ENCODE measurements at places on chromosomes 13 and 19.

GRCh38 chr13:82791035-82791434, 1091.2 kb downstream of the SLITRK1 start:
- DNase-seq: no peak

- no peak for DNase-seq
Measured at GRCh38 chr13:50276550-50276949, 261.3 kb downstream of the KCNRG start.

DNA sequence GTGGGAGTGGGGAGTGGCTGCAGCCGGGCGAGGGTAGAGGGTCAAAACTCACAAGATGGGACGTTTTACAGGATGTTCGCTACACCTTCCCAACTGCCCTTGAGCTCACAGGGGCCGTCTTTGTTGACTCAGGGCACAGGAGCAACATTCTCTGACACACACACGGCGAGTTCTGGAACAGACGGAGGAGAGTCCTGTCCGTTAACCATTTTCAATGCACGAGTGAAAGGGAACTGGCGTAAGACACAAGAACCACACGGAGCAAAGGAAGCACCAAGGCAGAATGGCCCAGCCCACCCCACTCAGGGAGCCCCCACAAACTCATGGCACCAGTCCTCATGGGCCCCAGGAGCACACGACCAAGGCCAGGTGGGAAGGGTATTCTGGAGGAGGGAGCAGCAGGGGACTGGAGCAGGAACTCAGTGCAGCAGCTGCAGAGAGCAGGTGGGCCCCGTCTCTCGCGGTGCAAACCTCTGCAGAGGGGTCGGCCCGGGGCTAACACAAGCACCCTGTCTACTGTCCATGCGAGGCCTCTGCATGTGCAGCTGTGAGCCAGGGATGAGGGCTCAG, 37.9 kb upstream of the ISYNA1 start:
- DNase-seq: peak; percentile 86

GRCh38 chr19:46426506-46427162, 2.1 kb downstream of the PNMA8C start:
- no peak for DNase-seq

GRCh38 chr13:74695021-74695800, 561.0 kb upstream of the KLF12 start:
- no peak for DNase-seq

GRCh38 chr19:48953141-48953540, 1.5 kb upstream of the BAX start:
- no peak for DNase-seq

GRCh38 chr13:99657848-99658260, 156.6 kb downstream of the TM9SF2 start:
- DNase-seq: no peak

DNA sequence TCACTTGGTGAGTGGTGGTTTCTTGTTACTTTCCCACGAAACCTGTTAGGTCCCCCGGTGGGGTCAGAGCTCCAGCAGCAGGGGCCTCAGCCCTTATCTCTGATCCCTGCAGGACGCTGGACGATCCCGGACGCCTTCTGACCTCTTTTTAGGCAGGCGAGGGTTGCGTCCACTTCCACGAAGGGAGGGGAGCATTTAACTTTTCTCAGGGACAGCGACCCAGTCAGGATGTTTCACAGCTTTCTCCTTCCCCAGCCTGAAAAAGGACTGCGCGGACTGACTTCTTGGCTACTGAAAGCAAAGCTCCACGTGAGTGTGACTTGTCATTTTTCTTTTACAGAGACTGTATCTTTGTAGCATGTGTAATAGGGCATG, 692 bp downstream of the ZNF234 start:
- no peak for DNase-seq

GRCh38 chr19:13396250-13397080, 109.8 kb downstream of the CACNA1A start:
- no peak for DNase-seq

DNA sequence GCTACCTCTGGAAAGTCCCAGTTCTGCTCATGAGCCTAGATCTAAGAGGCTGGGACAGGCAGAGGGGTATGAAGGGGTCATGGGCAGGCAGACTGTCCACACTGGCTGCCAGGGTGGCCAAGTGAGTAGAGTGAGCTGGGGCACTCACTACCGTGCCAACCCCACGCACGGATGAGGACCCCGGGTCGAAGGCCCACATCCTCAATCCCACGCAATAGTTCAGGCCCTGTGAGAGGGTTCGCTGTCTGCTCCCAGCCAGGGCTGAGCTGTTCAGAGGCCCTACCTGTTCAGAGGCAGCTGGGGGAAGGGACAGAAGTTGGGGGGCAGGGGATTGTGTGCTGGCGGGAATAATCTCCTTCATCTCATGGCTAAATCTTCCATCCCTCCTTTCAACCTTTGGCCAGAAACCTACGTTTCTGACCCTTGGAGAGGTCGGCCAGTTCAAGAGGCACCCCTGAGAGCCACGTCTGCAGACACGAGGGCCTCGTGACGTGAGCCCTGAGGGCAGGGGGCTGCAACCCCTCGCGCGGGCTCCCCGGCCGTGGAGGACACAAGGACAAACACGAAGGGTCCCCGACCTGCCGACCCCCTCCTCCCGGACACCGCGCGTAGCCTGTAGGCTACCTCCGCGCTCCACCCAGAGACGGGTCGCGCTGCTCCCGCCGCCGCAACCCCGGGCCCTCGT, 1.0 kb upstream of the RPS5 start:
- DNase-seq: no peak

- no peak for DNase-seq
Measured at GRCh38 chr13:109858319-109858718, 71.9 kb upstream of the IRS2 start.

DNA sequence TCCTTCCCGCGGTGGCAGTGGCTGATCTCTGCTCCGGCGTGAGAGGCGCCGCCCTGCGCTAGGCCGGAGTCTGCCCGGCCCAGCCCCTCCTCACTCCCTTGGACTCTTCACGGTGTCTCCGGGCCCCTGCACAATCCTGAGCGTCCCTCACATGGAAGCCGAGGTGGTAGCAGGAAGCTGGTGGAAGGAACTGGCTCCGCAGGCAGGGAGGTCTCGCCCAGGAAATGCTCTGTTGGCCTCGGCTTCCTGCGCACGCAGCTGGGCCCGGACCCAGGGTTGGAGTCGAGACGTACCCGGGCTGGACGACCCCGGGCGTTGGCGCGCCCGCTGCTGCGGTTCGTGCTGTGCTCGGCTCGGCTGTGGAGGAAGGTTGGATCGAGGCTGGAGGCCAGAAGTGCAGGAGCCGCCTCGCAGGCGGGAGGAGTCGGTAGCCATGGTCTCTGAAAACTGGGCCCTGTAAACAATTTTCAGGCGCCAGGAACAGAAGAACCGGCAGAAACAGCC, 46.3 kb downstream of the ZNF724 start:
- no peak for DNase-seq

DNA sequence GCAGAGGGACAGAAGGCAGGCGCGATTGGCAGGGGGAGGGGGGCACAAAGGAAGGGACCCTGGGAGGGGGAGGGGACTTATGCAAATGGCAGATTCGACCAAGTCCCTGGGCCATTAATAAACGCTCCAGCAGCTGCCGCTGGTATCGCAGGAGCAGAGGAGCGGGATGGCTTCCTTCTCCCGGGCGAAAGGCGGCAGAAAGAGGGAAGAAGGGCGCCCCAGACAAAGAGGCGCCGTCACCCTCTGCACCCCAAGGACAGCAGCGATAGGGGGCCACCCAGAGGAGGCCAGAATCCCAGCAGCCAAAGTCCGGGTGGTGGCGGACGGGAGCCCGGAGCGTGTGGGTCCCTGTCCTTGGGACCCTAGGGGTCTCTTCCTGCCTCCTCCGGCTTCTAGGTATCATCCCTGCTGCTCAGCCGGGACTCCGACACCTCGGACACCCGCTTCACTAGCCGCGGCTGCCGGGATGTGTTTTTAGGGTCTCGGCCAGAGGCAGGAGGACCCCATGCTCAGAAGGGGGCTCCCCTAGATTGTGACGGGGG, 1.9 kb downstream of the PTPRS start:
- no peak for DNase-seq

- no peak for DNase-seq
Measured at GRCh38 chr13:98509271-98510155, 67.4 kb downstream of the STK24 start.

DNA sequence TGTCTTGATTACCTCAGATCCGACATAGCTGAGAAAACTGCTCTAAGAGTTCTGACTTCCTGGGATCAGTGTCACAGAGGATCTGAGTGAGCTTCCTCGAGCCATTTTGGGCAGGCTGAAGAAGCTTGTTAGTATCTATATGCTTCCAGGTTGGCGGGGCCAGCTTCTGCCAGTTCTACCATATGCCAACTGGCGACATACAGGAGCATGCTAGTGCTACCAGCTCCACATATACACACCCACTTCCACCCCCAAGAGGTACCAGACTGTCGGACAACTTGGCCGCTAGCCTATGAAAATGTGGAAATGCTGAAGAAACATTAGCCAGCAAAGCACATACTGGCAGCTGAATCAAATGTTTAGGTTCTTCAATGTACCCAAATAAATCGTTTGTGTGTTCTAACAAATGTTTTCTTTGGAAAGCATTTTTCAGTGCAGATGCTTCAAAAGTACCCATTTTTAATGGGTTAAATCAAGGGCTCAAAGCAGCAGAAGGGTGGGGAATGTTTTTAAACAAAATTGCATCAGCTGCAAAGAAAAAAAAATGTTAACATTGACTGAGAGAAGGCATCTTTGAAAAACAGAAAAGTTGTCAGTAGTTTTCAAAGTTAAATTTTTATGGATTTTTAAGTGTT, 163.7 kb downstream of the KLF12 start:
- DNase-seq: no peak

GRCh38 chr13:110133425-110134235, 173.3 kb downstream of the COL4A1 start:
- peak; percentile 96 for DNase-seq

DNA sequence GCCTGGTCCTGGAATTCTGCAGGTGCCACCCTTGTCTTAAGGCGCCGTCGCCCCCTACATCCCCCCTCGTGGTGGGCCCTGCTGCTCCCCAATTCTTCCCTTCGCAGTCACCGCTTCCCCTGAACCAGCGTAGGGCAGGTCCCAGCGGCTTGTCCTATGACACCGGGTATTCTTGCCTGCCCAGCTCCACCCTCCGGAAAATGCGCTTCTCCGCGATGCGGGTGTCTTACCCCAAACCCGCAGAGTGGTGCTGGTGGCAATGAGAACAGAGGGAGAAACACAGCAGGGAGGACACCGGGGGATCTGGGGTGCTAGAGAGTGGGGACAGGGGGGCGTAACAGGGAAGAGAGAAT, 9.0 kb downstream of the ZNF808 start:
- DNase-seq: no peak

- peak; percentile 0 for DNase-seq
Measured at GRCh38 chr13:39665763-39666162, 10.3 kb downstream of the COG6 start.

DNA sequence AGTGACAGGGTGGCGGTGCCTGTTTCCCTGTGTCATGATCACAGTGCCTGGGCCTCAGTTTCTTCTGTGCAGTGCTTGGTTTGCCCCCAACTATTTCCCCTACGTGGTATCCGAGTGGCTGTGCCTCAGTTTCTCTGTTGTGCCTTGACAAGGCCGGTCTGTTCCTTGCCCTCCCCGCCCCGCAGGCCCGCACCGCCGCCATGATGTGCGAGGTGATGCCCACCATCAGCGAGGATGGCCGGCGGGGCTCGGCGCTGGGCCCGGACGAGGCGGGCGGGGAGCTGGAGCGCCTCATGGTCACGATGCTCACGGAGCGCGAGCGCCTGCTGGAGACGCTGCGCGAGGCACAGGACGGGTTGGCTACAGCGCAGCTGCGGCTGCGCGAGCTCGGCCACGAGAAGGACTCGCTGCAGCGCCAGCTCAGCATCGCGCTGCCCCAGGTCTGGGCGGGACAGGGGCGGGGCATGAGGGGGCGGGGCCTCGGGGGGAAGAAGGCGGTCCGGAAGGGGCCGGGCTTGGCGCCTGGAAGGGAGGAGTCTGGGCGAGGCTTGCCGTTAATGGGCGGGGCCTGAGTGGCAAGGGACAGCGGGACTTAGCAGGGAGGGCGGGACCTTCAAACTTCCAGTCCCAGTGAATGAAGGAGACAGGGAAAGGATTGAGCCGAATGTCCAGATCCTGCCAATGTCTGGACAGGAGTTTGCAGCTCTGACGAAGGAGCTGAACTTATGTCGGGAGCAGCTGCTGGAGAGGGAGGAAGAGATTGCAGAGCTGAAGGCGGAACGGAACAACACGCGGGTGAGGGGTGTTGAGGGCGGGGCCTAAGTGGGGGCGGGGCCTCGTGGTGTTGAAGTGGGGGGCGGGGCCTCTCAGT, 8.6 kb downstream of the PPFIA3 start:
- peak; percentile 91 for DNase-seq

DNA sequence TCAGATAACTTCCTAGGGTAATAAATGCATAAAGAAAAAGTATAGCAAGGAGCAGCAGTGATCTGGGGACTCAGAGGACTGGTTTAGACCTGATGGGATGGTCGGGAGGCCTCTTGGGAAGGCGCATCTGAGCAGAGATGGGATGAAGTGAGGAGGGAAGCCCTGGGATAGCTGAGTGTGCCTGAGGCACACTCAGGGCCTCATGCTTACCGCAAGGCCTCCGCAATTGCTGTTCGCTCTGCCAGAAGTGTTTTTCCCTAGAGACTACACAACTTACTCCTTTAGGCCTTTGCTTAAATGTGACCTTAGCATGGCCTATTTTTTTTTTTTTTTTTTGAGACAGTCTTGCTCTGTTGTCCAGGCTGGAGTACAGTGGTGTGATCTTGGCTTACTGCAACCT, 4.1 kb upstream of the DLL3 start:
- no peak for DNase-seq

- no peak for DNase-seq
Measured at GRCh38 chr13:32370805-32371204, 55.5 kb downstream of the BRCA2 start.

DNA sequence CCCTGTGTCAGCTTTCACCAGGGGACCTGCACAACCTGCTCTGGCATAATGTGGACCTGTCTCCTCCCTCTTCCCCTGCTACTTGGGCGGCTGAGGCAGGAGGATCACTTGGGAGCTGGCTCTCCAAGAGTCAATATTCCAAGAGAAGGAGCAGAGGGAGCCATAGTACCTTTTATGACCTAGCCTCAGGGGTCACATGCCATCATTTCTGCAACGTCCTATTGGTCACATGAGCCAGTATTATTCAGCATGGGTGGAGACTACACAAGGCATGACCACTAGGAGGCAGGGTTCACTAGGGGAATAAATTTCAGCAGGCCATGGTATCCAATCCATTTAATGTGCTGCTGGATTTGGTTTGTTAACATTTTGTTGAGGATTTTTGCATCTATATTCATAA, 12.0 kb upstream of the SHFL start:
- peak; percentile 49 for DNase-seq

DNA sequence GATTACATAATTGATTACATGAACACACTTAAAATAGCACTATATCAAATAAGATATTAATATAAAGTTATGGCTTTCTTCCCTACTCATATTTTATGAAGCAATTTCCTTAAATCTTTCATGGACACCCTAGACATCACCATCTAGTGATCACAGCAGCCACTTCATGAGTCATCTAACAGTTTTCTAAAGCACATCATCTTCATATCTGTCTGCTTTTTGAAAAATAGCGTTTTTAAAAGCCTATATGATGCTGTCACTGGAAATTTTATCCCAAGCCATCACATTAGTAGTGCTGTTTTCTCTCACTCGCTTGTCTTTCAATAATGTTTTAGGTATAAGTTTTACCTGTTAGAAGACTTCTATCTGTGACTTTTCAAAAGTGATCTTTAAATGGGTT, 326.1 kb downstream of the SLITRK6 start:
- DNase-seq: no peak

Data from SHP77 (cell line).